Ascending aorta (tissue), 2 donors: ENCODE measurements at places on chromosomes 2 and 18. TPM values are rescaled to one million over a fixed set of nuclear protein-coding genes. Genes with fewer than 3 reads are reported as not detected.

Gene IL1B
- not detected for total RNA-seq

Gene ACTG2
- total RNA-seq: 134 TPM

Gene NAT8
- not detected for total RNA-seq

DNA sequence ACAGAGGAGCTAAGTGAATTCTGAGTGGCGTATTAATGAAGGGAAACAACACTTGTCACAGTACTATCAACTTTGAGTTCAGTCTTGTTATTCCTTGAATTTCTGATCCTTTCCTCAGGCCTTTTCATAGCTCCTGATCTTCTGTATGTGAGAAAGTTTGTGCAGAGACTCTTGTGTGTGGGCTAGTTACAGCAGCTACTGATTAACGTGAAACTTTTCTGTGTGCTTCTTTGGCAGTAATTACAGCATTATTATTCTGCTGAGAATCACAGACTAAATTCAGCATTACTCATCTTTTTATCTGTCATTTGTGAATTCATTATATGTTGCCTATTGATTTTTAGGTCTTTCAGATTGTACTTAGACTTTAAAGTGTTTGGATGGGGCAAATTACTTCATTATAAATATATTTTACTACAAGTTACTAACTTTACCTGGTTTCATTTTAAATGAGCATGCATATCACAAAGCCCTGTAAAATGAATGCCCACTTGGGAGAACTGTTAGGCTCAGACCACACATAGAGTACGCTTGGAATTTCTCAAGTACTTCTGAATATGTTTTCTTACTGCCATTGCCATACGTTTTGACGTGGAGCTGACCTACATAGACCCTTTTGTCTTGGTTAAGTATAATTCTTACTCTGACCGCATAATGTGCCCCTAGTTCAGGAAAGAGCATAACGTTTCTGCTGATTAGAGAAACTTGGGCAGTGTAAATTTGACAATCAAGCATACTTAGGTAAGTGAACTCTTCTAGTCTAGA, 36.2 kb downstream of the CREB1 start:
- H3K4me3 ChIP-seq: no peak overlapping the region
- H3K27me3 ChIP-seq: no peaks in the 10 kb centered on the region
- H3K36me3 ChIP-seq: peaks cover 23% of the 10 kb centered on the region

DNA sequence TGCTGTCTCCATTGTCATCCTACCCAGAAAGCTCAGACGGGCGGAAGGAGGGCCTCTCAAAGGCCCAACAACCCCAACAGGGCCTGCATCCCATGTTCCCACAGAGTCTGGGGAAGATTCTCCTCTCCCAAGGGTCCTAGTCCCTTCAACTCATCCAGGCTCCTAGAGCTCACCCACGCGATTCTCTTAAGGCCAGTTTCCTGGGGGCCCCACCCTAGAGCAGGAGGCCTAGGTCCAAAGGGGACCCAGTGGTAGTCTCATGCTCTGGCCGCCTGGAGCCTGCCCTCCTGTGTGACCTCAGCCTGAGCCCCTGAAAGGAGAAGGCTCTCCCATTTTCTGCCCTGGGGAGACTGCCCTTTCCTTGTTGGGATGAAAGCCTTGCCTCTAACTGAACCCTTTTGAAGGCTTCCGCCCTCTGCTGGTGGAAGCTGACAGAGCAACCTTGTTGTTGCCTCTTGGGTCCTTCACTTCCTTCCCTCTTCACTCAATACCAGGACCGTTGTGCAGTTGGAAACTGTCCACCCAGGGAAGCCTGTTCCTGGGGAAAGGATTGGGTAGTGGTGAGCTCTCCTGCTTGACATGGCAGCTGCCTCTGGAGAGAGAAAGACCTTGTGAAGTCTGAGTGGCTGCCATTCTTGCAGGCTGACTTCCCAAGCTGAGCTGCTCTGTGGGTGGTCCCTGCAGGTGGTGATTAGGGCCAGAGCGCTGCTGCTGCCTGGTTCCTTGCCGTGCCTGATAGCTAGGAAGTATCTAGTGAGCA, 86.0 kb upstream of the ALPP start:
- H3K27me3 ChIP-seq: no peaks in the 10 kb centered on the region
- H3K4me1 ChIP-seq: no peaks in the 10 kb centered on the region
- no peak overlapping the region for H3K4me3 ChIP-seq
- no peak overlapping the region for H3K27ac ChIP-seq
- no peak for DNase-seq
- H3K36me3 ChIP-seq: no peaks in the 10 kb centered on the region

DNA sequence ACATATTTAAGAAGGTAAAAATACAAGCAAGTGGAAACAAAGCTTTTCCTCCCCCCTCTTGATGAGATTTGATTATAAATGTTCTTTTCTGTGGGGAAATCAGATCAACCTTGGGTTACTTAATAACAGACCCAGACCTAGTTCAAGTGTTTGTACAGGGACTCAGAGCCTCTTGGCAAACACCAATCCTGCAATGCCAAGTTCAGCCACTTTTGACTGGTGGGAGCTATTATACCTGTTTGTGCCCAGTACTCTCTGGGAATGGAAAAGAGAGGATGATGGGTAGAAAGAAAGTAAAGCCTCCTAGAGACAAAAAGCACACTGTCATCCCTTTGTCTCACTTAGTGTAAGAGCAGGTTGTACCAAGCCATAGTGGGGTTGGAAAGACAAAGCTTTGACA, 63.8 kb upstream of the EPHA4 start:
- no peak for DNase-seq
- H3K4me1 ChIP-seq: no peaks in the 10 kb centered on the region
- H3K27ac ChIP-seq: no peak overlapping the region
- H3K27me3 ChIP-seq: no peaks in the 10 kb centered on the region
- H3K36me3 ChIP-seq: no peaks in the 10 kb centered on the region
